ENCODE measurements at places on chromosomes 3 and 15.

GRCh38 chr3:39137991-39138803 lies 15.2 kb downstream of the CSRNP1 start:
- DNase-seq: no peak

GRCh38 chr3:107432013-107432515 lies 54.8 kb downstream of the CCDC54 start:
- DNase-seq: peak; percentile 29

DNA sequence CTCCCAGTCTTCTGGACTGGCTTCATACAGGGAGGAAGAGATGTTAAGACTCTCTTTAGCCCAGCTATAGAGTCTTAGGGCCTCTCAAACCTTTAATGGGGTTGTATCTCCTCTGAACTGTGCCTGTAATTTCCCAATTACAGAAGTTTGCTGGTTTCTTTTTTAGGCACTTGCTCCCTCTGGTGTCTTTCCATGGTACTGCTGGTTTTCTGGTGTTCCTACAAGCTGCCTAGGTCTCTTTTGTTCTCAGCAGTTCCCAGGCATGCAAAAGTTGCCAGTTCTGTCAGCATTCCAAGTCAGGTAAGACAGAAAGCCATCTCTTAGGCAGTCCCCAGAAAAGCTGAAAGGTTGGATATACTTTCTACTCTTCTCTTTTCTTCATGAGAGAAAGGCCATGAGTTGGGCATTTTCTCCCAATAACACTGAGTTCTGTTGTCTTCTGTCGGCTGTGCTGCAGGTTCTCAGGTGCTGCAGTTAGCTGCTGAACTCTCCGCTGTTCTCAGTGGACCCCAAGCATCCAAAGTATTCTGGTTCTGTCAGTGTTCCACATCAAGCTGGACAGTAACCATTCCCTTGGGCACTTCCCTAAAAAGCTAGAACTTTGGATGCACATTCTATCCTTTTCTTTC lies 54.4 kb upstream of the EHHADH start:
- DNase-seq: peak; percentile 88

- no peak for DNase-seq
These were observed 15.9 kb downstream of the SSR3 start for GRCh38 chr3:156539051-156539450.

DNA sequence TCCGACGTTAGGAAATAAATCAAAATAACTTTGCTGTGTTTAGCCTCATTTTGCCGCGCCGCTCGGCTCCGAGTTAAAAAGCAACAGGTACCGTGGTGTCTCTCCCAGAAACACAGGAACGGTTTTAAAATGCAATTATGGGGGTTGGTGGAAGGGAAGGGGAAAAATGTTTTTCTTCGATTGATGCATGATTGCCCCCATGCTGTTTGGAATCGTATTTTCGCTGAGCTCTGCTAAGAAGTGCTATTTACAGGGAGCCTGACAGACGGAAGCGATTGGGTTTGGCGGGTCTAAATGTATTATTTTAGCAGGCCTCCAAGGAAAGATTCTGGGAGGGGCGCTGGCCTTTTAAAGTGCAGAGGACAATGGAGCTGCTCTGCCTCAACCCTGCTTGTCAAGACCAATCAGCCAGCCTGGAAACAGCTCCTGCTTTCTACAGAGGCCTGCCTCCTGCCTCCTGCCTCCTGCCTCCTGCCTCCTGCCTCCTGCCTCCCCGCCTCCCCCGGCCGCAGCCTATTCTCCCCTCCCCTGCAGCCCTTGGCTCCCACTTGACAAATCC lies 156.7 kb upstream of the TLE3 start:
- DNase-seq: no peak

GRCh38 chr3:71582612-71583565 lies 639 bp downstream of the FOXP1 start:
- peak; percentile 84 for DNase-seq

DNA sequence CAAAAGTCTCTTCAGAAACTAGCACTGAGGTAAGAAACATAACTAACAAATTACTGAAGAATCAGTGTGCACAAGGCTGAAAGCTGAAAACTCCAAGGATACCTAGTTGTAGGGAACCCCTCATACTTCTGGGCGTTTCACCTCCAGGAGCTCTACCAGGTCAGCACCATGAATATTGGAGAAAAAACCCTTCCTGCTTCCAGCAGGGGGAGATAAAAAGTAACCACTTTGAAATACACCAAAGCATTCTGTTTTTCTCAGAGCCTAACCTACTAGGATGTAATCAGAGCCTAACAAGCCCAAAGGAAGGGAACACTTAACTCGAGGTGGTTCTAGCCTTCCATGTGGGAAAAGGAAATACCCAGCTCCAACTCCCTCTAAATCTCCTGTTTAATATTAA lies 175.8 kb upstream of the MME start:
- DNase-seq: peak; percentile 43

- DNase-seq: peak; percentile 64
These were observed 124.2 kb downstream of the IMPG2 start for GRCh38 chr3:101195951-101196713.

DNA sequence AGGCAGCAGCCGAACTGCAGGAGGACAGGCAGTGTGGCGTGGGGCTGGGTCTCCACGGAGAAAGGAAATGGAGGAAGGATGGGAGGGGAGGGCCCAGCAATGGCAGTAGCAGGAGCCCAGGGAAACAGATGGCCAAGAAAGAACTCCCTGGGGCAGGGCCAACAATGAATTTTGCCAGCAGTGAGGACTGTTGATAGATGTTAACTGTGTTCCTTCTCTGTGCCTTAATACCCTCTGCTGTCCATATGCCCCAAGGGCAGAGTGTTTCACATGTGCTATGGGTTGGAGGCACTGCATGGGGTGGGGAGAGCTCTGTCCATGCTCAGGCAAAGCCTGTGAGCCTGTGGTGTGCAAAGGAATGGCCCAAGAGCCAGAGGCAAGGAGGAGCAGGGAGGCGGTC lies 70.8 kb upstream of the POMGNT2 start:
- DNase-seq: no peak

DNA sequence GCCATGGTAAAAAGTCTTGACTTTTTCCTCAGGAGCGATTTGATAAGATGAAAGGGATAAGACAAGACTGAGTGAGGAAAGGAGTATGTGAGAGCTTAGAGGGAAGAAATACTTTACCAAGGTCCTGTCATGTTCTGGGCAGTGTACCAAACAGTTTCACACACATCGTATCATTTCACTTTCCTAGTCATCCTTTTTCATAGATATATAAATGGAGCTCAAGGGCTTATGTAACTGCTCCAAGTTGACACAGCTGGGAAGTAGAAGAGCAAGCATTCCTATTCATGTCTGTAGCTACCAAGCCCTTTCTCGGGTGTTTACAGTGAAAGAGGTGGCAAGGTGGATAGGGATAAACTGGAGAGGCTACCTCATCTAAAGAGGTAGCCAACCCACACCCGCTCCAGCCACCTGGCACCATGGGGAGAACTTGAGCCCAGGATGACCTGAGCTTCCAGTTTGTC lies 57.4 kb downstream of the MRPS25 start:
- no peak for DNase-seq

- DNase-seq: no peak
These were observed 223.8 kb downstream of the KLF13 start for GRCh38 chr15:31550211-31550977.

GRCh38 chr3:194715022-194715800 lies 29.5 kb downstream of the FAM43A start:
- no peak for DNase-seq

DNA sequence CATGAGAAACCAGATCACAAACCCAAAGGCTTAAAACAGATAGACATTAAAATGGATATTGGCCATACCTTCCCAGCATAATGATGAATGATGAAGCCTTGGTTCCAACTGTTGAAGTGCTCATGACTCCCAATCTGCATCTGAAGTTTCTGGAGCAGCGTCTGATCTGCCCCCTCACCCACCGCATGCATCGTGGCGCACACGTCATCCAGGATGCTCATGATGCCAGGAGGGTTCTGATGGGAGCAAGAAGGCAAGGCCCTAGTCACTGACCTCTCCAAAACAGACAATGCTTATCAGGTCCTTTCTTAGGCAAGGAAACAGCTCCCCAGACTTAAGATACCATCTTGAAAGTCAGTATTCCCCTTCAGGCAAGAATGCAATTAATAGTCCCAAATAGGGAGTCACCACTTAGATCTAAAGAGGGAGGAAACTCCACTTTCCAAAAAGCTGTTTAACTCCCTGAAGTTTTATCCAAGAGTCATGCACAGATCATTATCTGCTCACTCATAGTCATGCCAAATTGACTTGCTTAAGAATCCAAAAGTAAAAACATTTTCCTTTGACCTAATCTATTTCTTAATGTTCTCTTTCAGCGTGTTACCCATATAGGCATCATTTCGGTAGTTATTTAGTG lies 2.1 kb downstream of the LDHAL6B start:
- DNase-seq: no peak

GRCh38 chr3:15501126-15501525 lies 20.4 kb downstream of the COLQ start:
- DNase-seq: no peak

DNA sequence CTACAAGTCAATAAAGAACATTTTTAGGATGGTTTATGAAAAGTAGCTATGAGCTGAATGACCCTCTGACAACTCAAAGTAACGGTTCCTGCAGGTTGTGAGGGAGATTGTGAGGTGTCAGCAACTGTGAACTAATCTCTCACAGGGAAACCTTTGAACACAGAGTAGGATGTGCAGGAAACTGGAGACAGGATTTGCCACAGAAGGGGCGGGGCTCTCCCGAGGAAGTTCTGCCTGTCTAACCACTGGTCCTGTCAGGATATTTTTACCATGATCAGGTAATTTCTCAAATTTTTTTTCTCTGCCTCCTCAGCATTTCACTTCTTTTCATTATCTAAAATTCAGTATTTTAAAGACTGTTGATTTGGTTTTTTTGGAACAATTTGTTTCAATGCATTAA lies 33.3 kb downstream of the LEO1 start:
- no peak for DNase-seq
